ENCODE measurements at places on chromosomes 3 and 15.

- no peak for DNase-seq
Observed at GRCh38 chr3:107970993-107971580, 119.7 kb downstream of the CD47 start.

- DNase-seq = no peak
Observed at GRCh38 chr15:101255051-101255395, 3.2 kb upstream of the CHSY1 start.

DNA sequence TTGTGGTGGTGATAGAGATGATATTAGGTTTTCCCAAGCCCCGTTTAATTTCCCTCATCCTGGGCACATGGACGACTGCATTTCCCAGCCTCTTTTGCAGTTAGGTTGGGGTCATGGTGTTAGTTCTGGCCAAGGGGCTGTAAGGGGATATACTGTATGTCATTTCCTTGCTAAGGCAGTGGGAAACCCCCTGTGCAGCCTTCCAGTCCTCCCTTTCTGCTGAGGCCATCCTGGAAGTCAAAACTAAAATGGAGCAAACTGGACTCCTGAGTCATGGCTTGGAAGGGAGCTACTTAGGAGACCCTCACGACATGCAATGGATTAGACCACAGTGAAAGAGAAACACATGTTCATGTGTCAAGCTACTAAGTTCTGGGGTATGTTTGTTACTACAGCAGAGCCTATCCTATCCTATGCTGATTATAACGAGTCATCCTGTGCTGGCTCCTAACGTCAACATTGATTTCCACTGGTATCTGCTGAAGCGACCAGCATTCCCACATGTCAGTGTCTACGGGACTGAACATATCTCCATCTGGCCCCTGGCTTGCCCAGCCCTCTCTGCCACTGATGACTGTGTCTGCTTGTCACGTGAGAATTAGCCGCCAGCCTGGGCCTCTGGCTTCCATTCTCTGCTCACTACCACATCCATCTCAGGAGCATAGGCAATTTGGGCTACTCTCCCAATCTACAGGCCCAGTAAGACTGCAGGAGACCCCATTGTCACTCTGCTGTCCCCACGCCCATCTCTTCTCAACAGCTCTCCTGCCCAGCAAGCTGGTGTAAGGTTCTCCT lies 85.6 kb upstream of the MEF2A start:
- no peak for DNase-seq

- DNase-seq = no peak
Observed at GRCh38 chr15:66703540-66703941, 1.5 kb downstream of the SMAD6 start.

- no peak for DNase-seq
Observed at GRCh38 chr3:52121464-52121805, 32.8 kb downstream of the POC1A start.

GRCh38 chr3:107674371-107674770 lies 151.6 kb downstream of the BBX start:
- DNase-seq = no peak

DNA sequence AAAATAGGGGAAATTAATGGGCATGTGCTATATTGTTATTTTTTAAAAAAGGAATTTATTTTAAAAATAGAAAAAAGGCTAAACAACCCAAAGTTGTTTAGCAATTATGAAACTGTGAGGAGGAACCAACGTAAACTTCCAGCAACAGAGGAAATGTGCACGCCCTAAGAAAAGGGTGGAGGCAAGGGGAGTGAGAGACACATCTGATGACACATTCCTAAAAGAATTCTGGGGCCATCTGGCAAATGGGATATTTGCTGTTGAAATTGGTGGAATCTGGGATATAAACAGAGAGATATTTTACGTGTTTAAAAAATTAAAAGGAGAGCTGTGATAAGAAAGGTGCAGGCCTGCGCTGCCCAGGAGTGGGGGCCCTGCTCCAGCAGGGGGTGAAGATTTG lies 50.8 kb upstream of the MUC13 start:
- no peak for DNase-seq

- DNase-seq = peak; percentile 64
Observed at GRCh38 chr3:101643861-101644613, 32.9 kb downstream of the ZBTB11 start.

- no peak for DNase-seq
Observed at GRCh38 chr15:38994310-38994709, 429.7 kb upstream of the RASGRP1 start.

GRCh38 chr3:172647080-172647479 lies 63.8 kb downstream of the NCEH1 start:
- DNase-seq = no peak

GRCh38 chr3:20564966-20565365 lies 379.0 kb upstream of the SGO1 start:
- DNase-seq = no peak

GRCh38 chr3:16305111-16305541 lies 40.1 kb downstream of the OXNAD1 start:
- no peak for DNase-seq

DNA sequence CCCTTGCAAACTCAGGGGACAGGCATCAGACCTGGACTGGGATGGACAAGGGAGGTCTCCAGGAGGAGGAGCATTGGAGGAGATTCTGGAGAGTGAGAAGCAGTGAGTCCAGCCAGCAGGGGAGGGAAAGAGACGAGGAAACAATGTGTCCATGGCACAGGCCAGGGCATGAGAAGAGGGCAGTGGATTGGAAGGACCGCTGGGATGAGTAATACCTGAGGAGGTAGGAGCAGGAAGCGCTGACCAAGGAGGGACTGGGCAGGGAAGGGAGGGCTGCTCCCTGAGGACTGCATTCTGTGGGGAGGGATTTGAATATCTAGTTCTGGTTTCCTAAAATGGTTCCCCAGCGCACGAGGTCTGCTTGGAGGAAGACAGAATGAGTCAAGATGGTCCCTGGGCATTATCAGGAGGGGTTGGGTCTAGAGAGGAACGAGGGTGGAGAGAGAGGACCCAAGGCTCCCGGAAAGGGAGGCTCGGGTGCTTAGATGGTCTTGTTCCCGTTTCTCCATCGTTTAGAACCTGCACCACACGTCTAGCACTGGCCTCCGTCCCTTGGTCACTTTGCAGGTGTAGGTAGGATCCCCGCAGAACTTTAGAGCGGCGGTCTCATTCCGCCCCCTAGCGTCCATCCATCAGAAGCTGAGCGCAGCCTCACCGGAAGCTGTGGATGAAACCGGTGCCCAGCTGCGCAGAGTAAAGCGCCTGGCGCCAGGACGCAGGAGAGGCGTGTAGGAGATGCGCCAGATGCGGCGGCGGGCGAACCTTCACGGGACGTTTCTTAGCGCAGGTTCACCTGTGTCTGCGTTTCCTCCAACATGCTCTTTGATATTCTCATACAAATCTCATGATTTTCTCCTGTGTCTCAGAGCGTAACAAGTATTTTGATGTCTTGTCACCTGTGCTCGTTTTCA lies 190.7 kb upstream of the NDN start:
- no peak for DNase-seq

DNA sequence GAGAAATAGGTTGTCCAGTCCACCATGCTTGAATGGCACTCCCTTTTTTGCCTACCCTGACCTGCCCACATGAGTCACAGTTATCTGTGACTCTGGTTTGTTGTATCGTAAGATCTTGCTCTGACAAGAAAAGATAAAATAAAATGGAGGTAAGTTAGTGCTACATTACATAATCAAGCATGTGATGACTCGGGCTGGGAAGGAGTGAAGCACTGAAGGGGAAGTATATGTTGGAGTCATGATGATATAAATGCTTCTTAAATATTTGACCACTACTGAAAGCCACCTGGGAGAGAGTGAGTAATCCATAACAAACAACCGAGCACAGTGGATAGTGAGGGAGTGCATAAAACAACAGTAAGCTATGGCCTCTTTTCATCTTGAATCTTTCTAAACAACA lies 124.4 kb downstream of the SHOX2 start:
- no peak for DNase-seq

DNA sequence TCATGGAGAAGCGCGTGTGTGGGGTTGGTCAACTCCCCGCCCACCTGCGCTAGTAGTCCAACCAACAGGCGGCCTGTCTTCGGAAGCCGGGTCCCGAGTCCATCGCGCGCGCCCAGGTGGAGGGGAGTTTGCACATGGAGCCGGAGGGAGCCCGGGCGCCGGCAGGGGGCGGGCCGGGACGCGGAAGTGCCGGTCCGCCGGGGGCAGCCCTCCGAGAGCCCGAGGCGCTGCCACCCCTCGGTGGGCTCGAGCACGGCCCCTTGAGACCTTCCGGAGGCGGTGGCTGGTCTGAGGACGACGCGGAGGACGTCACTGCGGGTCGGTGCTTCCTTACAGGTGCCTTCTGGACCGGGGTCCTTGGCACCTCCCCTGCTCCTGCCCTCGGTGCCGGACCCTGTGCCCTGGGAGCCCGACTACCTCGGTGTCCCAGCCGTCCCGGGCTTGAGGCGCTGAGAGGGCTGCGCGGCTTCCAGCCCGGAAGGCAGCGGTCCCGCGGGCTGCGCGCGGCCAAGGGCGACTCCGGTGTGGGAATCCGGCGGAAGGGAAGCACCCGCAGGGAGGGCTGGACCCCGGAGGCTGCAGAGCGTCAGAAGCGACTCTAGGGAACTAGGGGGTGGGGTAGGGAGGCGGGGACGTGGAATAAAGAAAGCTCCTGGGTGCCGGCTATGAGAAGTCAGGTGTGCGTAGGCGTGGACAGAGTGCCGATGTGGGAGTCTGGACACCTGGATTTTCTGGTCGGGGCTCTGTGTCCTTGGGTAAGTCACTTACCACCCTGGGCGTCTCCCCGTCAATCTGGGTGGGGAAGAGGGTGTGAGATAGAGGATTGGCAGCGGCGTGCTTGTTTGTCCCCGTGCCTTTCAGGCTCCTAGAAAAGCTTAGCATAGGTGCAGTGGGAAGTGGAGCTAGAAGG lies 212.3 kb downstream of the FGF12 start:
- no peak for DNase-seq

DNA sequence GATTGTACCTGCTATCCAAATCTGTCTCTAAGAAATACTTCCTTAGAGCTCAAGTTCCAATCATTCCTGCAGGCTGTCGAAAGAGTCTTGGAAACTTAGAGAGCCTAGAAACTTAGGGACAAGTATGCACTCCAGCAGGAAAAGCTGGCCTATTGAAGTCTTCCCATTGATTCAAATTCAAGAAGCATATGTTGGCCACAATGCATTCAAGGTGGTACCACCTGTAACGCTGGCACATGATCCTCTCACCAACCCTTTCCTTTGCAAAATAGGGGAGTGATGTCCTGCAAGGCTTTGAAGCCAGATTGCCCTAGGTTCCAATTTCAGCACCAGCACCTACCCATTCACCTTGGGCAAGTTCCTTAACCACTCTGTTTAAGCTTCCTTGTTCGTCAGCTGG lies 6.0 kb downstream of the ADAMTS9 start:
- DNase-seq = no peak

DNA sequence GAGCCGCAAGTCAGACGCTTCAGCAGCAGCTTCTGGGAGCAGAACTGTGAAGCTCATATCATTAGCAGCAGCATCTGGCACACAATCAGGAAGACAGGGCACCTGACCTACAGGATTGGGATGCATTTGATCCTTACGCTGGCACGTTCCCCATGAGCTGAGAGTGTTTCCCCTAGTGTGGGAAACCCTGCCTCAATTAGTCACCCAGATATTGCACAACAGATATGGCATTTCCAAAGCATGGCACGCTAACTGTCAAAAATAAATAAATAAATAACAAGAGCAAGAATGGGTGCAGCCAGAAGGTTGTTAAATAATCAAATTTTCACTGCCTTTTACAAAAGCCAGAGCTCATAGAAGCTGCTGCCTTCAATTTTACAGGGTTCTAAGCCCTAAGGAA lies 189.6 kb upstream of the THBS1 start:
- no peak for DNase-seq

GRCh38 chr3:112531358-112531781 lies 30.4 kb downstream of the ATG3 start:
- DNase-seq = peak; percentile 36

GRCh38 chr3:153043729-153044328 lies 118.2 kb upstream of the RAP2B start:
- DNase-seq = no peak

Data from CD4-positive, alpha-beta T cell treated with Interleukin-4 for 4 hours (primary cell).